Uterus (tissue), 4 donors: ENCODE measurements at places on chromosomes 5 and 9.

GRCh38 chr5:123538670-123539459 lies 26.9 kb downstream of the CSNK1G3 start:
- no peaks in the 10 kb centered on the region for H3K36me3 ChIP-seq
- no peak overlapping the region for H3K27ac ChIP-seq
- no peak for DNase-seq
- no peaks in the 10 kb centered on the region for H3K27me3 ChIP-seq
- no peaks in the 10 kb centered on the region for H3K4me1 ChIP-seq
- H3K4me3 ChIP-seq = no peak overlapping the region

GRCh38 chr9:16290169-16290568 lies 580.3 kb downstream of the BNC2 start:
- no peaks in the 10 kb centered on the region for H3K27me3 ChIP-seq
- no peaks in the 10 kb centered on the region for H3K4me1 ChIP-seq
- no peak overlapping the region for H3K4me3 ChIP-seq

DNA sequence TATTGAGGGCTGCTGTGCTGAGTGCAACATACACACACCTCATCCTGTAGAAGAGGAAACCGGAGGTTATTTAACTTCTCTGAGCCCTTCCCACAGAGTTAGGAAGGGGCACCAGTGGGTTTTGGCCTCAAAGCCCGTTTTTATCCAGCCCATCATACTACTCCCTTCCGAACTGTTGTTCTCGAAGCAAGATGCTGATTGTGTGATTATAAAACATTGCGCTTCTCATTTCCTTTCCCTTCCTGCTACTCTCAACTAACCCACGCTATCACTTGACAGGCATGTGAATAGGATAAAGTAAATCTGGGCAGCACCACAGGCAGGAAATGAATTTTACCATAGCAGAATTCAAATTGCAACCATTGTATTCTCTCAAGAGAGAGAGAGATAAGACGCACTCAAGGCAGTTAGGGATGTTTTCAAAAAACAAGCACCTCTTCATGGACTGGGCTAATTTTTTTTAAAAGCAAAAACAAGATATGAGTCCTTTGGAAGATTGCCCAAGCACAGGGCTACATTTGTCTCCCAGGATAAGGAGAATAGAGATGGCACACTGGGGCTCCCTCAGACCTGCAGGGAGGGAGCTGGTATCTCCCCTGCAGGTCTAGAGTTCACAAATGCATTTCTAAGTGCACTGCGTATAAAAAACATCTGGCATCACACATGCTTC lies 52.6 kb downstream of the GNA14 start:
- H3K4me3 ChIP-seq = no peak overlapping the region
- peak overlapping the region; percentile 70 for H3K27ac ChIP-seq
- no peaks in the 10 kb centered on the region for H3K4me1 ChIP-seq
- no peaks in the 10 kb centered on the region for H3K27me3 ChIP-seq
- no peak for DNase-seq
- no peaks in the 10 kb centered on the region for H3K36me3 ChIP-seq

DNA sequence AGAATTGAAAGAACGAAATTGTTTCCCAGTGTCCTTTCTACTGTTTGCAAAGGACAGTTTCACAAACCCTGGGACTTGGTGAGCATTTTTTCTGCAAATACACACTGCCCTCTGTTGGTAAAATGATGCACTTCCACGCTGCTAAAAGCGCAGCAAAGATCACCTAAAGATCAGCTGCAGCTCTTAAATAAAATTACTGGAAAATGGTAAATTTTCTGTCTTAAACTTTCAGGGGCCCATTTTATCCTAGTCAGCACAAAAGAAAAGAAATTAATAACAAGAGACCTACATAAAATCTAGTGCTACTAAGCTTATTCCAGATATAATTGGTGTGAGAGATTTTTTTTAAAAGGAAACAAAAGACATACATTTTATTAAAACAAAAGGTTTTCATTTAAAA lies 566.0 kb downstream of the CAAP1 start:
- peak; percentile 20 for DNase-seq
- H3K27me3 ChIP-seq = no peaks in the 10 kb centered on the region
- H3K36me3 ChIP-seq = no peaks in the 10 kb centered on the region
- no peak overlapping the region for H3K27ac ChIP-seq
- no peak overlapping the region for H3K4me3 ChIP-seq

DNA sequence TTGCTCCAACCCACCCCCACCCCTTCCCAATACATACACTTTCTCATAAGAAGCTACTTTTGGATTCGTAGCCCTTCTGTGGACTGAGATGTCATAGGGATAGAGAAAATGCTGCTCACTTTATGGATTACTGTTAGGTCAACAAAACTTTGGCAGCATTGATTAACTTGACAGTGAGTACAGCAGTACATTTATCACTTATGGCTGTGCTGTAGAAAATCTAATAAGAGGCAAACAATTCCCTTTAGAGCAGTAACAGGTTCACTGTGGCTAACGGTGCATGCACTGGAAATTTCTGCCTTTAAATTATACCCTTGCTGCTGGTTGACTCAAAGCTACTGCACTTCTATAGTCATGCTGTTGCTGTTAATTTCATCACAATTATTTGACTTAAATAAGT lies 59.2 kb downstream of the PPIC start:
- H3K4me3 ChIP-seq = no peak overlapping the region
- no peaks in the 10 kb centered on the region for H3K27me3 ChIP-seq
- H3K36me3 ChIP-seq = no peaks in the 10 kb centered on the region
- no peaks in the 10 kb centered on the region for H3K4me1 ChIP-seq
- no peak overlapping the region for H3K27ac ChIP-seq
- DNase-seq = no peak

DNA sequence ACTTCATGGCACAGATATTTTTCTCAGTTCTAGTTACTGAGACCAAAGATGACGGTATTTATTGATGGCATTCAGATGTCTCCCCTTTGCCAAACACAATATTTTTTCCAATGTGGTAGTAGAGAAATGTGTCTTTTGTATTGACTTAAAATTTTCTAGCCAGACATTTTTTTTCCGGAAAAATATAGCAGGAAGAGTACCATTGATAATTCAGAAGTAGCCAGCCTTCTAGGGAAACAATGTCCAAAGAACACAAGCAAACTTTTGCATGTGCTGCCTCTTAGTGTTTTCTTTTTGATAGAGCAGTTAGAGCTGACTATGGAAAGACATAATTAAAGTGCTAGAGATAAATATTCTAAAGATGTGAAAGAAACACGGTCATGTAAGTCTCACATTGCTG lies 231.4 kb downstream of the MARCHF11 start:
- no peaks in the 10 kb centered on the region for H3K4me1 ChIP-seq
- H3K27me3 ChIP-seq = no peaks in the 10 kb centered on the region
- H3K27ac ChIP-seq = no peak overlapping the region
- no peaks in the 10 kb centered on the region for H3K36me3 ChIP-seq

DNA sequence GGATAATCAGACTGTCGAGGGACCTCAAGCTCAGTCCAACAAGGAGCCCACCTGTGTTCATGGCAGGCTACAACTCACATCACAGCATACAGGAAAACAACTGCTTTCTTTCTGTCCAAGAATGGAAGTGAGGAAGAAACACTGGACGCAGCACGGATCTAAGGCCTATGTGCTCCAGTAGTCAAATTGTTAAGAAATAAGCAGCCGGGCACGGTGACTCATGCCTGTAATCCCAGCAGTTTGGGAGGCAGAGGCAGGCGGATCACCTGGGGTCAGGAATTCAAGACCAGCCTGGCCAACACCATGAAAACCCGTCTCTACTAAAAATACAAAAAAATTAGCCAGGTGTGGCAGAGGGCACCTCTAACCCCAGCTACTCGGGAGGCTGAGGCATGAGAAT lies 427.8 kb downstream of the BNC2 start:
- peak overlapping the region; percentile 10 for H3K27ac ChIP-seq
- no peaks in the 10 kb centered on the region for H3K36me3 ChIP-seq
- no peaks in the 10 kb centered on the region for H3K4me1 ChIP-seq
- H3K4me3 ChIP-seq = no peak overlapping the region
- DNase-seq = peak; percentile 67

DNA sequence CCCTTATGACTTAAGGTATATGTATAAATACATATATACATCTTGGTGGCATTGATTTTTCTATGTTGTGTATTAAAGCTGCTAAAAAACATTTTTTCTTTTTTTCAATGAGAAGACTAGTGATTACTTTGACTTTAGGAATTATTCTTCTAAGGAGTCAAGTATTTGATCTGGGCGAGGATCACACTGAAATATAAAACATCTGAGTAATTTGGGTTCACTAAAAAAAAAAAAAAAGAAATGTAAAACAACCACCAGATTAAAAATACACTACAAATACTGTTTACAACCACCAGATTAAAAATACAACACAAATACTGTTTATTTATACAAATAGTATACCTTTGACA lies 9.0 kb downstream of the UBAP1 start:
- no peaks in the 10 kb centered on the region for H3K27me3 ChIP-seq
- no peak for DNase-seq
- H3K36me3 ChIP-seq = no peaks in the 10 kb centered on the region
- H3K4me1 ChIP-seq = peaks cover 7% of the 10 kb centered on the region
- H3K27ac ChIP-seq = peak overlapping the region; percentile 59

DNA sequence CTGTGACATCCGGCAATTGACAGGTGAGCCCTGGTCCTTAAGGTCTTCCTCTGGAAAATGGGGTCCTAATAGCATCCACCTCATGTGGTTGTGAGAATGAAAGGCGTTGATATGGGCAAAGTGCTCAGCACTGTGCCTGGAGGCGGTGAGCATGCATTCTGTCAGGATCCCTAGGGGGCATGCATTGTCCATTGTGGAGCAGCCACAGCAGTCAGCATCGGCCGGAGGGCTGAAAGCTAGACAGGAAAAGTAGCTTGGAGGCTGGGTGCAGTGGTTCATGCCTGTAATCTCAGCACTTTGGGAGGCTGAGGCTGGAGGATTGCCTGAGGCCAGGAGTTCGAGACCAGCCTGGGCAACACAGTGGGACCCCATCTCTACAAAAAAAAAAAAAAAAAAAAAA lies 122.2 kb downstream of the LHX2 start:
- H3K4me1 ChIP-seq = no peaks in the 10 kb centered on the region
- no peaks in the 10 kb centered on the region for H3K36me3 ChIP-seq
- H3K4me3 ChIP-seq = no peak overlapping the region
- DNase-seq = no peak
- H3K27me3 ChIP-seq = no peaks in the 10 kb centered on the region

DNA sequence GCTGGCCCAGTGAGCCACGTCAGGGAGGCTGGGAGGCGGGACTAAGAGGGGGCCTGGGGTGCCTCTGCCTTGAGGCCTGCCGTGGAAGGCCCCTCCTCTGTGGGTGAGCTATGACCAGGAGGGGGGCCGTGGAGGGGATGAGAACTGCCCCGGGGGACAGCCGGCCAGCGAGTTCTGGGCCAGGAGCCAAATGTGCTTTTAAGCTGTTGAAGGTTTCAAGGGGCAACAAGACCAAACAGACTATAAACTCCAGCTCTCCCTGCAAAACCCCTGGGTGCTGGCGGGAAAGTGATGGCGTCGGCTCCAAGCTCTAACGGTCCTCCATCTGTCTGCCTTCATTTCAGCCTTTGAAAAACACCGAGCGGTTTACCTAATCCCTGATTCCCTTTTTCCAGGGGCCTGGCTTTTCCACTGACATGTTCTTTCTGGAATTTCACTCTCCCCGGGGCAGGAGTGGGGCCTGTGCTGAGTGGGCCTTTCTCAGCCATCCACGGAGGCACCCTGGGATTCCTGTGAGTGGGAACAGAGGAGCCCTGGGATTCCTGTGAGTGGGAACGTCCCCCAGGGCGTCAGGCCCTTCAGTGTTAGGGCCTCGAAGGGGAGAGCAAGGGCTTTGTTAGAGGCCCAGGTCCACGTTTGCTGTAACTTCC lies 65.6 kb downstream of the COL5A1 start:
- peak; percentile 91 for DNase-seq
- no peaks in the 10 kb centered on the region for H3K36me3 ChIP-seq
- peaks cover 21% of the 10 kb centered on the region for H3K4me1 ChIP-seq
- H3K27me3 ChIP-seq = no peaks in the 10 kb centered on the region

DNA sequence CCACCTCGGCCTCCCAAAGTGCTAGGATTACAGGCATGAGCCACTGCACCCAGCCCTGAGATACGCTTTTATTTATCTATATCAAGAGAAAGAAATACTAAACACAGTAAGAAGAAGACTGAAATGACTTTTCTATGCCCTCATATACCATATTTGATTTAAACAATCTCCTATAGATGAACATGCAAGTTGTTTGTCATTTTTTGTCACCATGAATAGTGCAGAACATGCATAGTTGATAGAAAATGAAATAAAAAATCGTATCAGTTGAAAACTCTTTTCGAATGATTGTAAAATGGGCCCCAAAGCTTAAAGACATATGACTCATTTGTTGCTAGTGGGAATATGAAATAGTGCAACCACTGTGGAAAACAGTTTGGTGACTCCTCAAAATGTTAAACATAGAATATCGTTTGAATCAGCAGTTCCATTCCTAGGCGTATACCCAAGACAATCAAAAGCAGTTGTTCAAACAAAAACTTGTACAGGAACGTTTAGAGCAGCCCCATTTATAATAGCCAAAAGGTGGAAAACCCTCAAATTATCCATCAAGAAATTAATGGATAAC lies 61.4 kb upstream of the ANKH start:
- no peaks in the 10 kb centered on the region for H3K4me1 ChIP-seq
- H3K4me3 ChIP-seq = no peak overlapping the region
- no peak for DNase-seq
- H3K27ac ChIP-seq = no peak overlapping the region
